ENCODE measurements at places on chromosomes 2 and 18. TPM values are rescaled to one million over a fixed set of nuclear protein-coding genes. Genes with fewer than 3 reads are reported as not detected.

The CNDP1 gene
- total RNA-seq = 0.28 TPM

The SLC4A5 gene
- total RNA-seq = 2.6 TPM

The ZSWIM2 gene
- total RNA-seq = not detected

The CROCC2 gene
- total RNA-seq = not detected

The SESTD1 gene
- total RNA-seq = 7.7 TPM

The MAPRE3 gene
- total RNA-seq = 1.3 TPM
